Nasal cavity respiratory epithelium epithelial cell of viscerocranial mucosa (primary cell): ENCODE measurements at places on chromosomes 3 and 15. TPM values are rescaled to one million over a fixed set of nuclear protein-coding genes. Genes with fewer than 3 reads are reported as not detected.

The SLC28A1 gene
- not detected in 2 replicates for total RNA-seq

The TUSC7 gene
- not detected in 2 replicates for total RNA-seq

The CPA3 gene
- total RNA-seq, result not detected in 2 replicates

The SNX33 gene
- total RNA-seq, result 16.7 and 40.6 TPM in 2 replicates

The A4GNT gene
- total RNA-seq, result not detected in 2 replicates

The DAZL gene
- total RNA-seq, result not detected in 2 replicates
